ENCODE measurements at places on chromosomes 13 and 19.

- no peak for DNase-seq
Measured at GRCh38 chr19:46076031-46076880, 35.5 kb upstream of the IGFL4 start.

DNA sequence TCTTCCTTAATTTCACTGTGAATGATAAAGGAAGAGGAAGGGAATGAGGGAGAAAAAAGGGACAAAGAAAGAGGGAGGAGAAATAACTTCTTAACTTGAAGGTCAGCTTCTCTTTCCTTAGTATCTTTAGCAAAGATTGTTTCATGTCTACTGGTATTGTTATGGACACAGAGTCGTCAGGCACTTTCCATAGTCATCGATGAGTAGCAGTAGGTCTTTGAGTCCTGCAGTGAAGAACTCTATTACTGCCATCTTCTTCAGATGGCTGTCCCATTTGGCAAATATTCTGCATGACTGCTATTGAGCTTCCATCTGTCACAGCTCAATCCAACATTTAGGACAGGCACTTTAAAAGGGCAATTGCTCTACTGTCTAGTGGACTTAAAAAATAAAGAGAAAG lies 2463.1 kb downstream of the PCDH9 start:
- DNase-seq = no peak

DNA sequence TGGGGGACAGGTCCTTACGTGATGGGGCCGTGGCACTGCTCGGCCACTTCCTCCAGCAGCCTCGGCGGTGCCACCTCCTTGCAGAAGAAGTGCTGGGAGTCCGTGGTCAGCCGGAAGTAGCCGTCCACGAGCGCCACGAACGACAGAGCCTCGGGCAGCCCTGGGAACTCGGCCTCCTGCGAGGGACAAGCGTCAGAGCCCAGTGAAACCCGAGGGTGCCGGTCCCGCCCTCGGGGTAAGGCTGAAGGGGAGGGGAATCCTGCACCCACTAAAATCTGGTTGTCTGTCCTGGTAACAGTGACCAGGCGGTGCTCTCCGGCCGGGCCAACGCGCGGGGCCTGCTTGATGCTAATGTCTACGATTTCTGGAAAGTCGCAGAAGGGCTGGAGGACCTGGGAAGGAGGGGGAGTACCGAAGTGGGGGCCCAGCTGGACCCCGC lies 6.4 kb downstream of the JAK3 start:
- no peak for DNase-seq

- DNase-seq = no peak
Measured at GRCh38 chr13:109481040-109481439, 305.3 kb downstream of the IRS2 start.

DNA sequence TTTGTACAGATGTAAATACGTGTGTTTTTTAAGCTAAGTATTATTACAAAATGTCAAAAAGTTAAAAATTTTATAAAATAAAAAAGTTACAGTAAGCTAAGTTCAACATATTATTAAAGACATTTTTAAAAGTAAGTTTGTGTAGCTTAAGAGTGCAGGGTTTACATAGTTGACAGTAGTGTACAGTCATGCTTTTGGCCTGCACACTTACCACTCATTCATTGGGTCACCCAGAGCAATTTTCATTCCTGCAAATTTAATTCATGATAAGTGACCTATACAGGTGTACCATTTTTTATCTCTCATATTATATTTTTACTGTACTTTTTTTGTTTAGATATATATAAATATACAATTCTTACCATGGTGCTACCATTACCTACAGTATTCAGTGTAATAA lies 769.9 kb upstream of the SLITRK6 start:
- DNase-seq = no peak

GRCh38 chr13:24654741-24655140 lies 25.5 kb upstream of the ATP12A start:
- no peak for DNase-seq

- no peak for DNase-seq
Measured at GRCh38 chr13:37453246-37453645, 145.3 kb downstream of the POSTN start.

DNA sequence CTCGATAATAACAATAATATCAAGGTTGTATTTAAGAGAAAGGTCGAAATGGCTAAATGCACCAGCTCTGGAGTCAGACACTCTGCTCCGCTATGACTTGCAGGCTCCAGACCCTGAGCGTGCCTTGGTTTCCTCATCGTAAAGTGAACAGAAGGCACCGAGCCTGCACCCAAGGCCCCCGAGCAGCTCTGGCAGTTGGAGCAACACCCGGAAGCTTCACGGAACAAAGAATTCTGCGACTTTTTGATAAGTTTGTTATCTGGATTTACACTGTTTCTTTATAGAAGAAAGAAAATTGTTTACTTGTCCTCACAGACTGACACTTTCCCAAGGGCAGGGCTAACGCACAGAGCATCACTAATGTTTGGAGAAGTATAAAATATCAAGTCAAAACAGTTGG lies 4.4 kb downstream of the GRTP1 start:
- no peak for DNase-seq

DNA sequence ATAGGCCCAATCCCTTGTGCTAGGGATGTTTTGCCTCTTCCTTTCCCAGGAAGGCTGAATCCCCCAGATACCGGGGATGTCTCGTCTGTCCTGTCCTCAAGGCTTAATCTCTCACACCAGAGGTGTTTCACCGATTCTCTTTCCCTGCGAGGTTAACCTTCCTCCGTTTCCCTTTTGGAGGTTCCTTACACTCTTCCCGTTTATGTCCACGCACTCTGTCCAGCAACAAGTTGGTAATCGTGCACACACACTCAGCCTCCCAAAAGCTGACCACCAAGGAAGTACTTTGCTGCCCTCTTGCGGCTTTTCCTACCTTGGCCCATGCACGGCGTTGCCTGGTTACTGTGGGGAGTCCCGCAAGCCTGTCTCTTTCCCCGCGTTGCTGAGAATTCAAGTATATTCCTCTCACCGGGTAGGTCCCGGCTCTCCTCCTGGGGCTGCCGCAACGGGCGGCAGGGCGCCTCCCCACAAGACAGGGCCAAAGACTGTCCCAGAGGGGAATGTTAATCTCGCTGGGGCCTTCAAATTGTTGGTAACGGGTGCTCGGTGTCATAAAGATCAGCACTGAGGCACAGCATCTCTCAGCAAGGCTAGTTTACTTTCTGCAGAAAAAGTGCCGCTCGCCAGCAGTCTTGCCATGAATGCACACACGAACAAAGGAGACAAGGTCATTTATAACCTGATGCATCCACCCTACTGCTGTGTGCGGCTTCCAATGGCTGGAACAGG lies 36.7 kb upstream of the CD177 start:
- DNase-seq = no peak

GRCh38 chr13:111252446-111253364 lies 67.7 kb upstream of the TEX29 start:
- DNase-seq = no peak

DNA sequence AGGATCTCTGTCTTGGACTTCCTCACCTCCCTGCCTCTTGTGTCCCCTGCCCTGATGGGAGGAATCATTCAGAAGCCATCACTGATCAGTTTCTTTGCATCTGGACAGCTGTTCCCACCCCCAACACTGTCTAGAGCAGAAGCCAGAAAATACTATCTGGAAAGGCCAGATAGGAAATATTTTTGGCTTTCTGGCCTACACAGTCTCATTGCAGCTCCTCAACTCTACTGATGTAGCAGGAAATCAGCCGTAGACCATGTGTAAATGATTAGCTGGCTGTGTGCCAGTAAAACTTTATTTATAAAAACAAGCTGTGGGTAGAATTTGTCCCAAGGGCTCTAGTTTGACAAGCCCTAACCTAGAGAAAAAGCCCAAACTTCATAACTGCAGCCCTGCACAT lies 5.6 kb downstream of the SIGLEC7 start:
- DNase-seq = no peak

GRCh38 chr13:83881140-83881684 lies 1.1 kb downstream of the SLITRK1 start:
- DNase-seq = no peak

DNA sequence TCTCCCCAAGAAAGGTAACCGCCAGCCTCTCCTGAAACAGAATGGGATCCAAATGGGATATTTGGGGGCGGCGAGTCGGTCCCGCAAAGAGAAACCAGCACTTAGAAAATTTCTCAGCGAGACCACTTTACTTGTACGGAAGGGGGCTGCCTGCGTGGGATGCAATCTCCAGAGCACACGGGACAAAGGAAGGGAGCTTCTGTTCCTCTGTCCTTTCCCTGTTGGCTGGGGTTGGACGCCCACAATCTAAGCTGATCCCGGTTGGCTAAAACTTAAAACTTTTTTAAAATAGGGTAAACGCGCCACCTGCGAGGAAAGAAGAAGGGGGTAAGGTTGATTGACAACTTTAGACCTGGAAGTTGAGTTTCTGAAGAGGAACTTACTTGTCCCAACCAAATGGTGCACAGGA lies 826 bp upstream of the BSG start:
- DNase-seq = no peak

DNA sequence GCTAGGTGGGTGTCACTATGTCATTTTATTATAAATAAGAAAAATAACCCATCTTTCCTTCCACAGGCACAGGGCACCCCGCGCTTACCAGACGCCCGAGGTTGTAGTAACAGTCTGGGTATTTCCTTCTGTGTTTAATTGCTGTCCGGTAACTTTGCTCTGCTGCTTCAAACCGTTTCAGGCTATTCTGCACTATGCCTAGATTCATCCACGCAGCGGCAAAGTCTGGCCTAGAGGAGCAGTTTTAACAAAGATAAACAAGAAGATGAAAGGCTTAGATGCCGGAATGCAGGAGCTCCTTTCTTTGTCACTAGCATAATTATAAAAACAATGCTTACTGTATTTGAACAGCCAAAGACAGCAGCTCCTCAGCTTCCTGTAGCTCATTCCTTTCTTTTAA lies 36.9 kb upstream of the GGACT start:
- DNase-seq = no peak

DNA sequence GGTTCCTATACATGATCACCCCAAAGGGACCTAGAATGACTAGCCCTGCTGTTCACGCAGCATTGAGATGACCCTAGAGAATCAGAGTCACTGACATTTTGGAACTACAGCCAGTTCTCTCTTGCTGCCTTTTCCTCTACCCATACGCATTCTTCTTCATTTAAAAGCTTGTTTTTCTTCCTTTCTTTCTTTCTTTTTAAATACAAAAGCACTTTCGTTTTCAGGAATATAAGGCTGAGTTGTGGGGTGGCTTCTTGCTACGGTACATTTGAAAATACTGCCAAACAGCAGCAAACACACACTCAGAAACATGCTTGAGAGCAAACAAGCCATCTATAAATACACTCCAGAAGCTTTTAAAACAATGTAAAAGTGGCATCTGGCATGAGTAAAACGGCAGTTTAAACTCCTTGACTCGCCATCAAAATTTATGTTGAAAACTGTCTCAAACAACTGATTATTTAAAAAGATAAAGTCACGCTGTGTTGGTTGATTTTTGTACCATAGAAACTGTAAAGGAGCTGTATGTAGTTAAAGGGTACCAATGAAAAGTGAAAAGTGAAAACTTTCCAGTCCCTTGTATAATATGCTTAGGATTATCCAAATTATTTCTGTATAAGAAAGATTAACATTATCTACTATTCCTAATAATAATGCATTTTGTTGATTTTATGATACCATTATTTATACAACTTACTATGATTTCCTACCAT lies 95.6 kb downstream of the PCDH9 start:
- DNase-seq = no peak

DNA sequence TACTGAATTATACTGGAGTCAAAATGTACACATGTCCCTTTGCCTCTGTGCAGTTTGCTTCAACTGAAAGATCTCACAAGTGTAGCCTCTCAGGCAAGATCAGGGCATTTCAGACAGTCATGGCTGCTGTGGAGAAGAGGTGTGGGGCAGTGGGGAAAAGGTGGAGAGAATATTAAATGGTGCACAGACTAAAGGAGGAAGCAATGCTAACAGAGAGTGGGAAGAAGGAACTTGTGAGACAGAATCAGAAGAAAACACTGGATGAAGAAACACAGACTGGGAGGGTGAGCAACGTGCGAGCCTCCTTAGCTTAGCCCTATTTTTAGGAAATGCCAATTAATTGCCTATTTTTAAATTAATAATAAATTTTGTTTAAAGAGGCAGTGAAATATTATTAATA lies 49.6 kb upstream of the RAP2A start:
- DNase-seq = no peak

GRCh38 chr13:95784161-95784899 lies 107.4 kb downstream of the DNAJC3 start:
- peak; percentile 75 for DNase-seq

DNA sequence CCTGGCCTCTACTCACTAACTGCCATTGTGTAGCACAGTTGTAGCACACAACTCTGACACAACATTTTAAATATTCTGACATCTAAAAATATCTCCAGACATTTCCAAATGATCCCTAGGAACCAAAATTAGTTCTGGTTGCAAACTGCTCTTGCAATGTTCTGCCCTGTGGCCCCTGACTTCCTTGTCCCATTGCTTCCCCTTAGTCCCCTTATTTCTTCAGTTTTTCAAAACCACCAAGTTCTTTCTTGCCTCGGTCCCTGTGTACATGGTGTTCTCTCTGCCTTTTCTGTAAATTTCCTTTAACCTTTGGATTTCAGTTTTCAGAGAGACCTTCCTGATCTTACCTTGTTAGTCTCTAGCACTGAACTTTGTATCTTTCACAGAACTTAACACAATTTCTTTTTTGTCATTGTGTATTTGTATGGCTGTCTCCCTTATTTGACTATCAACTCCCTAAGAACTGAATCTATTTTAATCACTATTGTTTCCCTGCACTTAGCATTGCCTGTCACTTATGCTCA lies 87.6 kb upstream of the MLNR start:
- no peak for DNase-seq

- no peak for DNase-seq
Measured at GRCh38 chr13:94173312-94173854, 306.1 kb downstream of the DCT start.

GRCh38 chr13:77305266-77305665 lies 21.6 kb downstream of the MYCBP2 start:
- DNase-seq = no peak

- no peak for DNase-seq
Measured at GRCh38 chr19:58538257-58539168, 5.4 kb upstream of the TRIM28 start.

DNA sequence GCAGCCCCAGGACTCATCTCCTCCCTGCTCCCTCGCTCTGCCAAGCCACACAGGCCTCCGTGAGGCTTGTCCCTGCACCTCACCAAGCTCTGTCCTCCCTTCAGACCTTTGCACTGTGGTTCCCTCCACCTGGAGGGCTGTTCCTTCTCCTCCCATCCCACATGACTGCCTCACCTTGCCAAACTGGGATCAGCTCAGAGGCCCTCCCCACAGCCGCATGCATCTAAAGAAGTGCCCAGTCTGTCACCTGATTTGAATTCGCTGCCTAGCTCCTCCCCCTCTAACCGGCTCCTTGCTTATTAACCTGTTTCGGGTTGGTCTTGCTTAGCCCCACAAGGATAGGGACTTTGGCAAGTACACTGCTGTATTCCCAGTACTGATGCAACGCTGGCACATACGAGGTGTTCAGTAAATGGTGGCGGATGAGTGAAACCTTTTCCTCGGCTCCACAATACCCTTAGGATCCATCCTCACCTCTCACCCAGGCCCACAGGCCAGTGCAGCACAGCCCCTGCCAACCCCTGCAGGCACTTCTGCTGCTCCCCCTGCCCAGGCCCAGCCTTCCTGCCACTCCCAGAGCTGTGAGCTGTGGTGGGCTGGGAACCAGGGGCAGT lies 4.4 kb downstream of the AKT2 start:
- DNase-seq = no peak

Measured in retinal pigment epithelial cell (primary cell).